Psoas muscle (tissue), 8 donors: ENCODE measurements at places on chromosomes 3 and 15. TPM values are rescaled to one million over a fixed set of nuclear protein-coding genes. Genes with fewer than 3 reads are reported as not detected.

Gene ANKRD34C
- total RNA-seq, result not detected

Gene IL17RC
- 14.9 TPM for total RNA-seq

Gene ZNF660
- 0.24 TPM for total RNA-seq

Gene TTLL13
- total RNA-seq, result 0.08 TPM

GRCh38 chr15:59258317-59258716 lies 51.7 kb downstream of the LDHAL6B start:
- H3K27me3 ChIP-seq, result no peaks in the 10 kb centered on the region
- DNase-seq, result no peak
- H3K4me1 ChIP-seq, result no peaks in the 10 kb centered on the region

- DNase-seq, result peak; percentile 99
- peak within 1 kb of the TSS; percentile 96 for H3K4me3 ChIP-seq
- H3K36me3 ChIP-seq, result peaks cover 39% of the 10 kb centered on the region
- H3K4me1 ChIP-seq, result peaks cover 20% of the 10 kb centered on the region
- no peaks in the 10 kb centered on the region for H3K27me3 ChIP-seq
- H3K27ac ChIP-seq, result peak within 1 kb of the TSS; percentile 99
These were observed at the start of gene IFRD2 for GRCh38 chr3:50292159-50293078. Gene IFRD2, minus strand, starts transcription at chr3:50292429. Its CDS starts 155 bp downstream, at chr3:50292274.

- H3K27ac ChIP-seq, result no peak overlapping the region
- H3K27me3 ChIP-seq, result no peaks in the 10 kb centered on the region
- no peaks in the 10 kb centered on the region for H3K36me3 ChIP-seq
- no peak overlapping the region for H3K4me3 ChIP-seq
- H3K4me1 ChIP-seq, result no peaks in the 10 kb centered on the region
These were observed 122.2 kb downstream of the RTP4 start for GRCh38 chr3:187490366-187490765.

DNA sequence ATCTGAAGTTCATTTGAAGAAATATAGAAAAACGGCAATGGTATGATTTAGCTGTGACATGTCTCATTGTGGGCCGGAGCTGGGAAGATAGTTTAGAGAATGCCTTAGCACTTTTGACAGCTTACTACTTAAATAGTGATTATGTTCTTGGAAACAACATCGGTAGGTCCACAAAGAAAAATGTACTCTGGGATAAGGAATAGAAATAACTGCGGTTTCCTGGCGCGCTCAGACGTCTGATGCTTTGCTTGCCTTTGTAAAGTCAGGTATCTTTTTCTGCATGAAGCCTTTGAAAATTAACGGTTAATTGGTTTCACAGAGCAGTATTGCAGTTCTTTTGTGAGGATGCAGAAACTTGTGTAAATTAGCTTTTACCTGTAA lies 1.4 kb downstream of the USP3 start:
- peak overlapping the region; percentile 94 for H3K27ac ChIP-seq
- H3K36me3 ChIP-seq, result no peaks in the 10 kb centered on the region
- H3K27me3 ChIP-seq, result no peaks in the 10 kb centered on the region
- H3K4me1 ChIP-seq, result peaks cover 59% of the 10 kb centered on the region

- no peak for DNase-seq
- no peaks in the 10 kb centered on the region for H3K27me3 ChIP-seq
- no peak overlapping the region for H3K27ac ChIP-seq
These were observed 93.3 kb upstream of the RAD18 start for GRCh38 chr3:9056581-9056980.

DNA sequence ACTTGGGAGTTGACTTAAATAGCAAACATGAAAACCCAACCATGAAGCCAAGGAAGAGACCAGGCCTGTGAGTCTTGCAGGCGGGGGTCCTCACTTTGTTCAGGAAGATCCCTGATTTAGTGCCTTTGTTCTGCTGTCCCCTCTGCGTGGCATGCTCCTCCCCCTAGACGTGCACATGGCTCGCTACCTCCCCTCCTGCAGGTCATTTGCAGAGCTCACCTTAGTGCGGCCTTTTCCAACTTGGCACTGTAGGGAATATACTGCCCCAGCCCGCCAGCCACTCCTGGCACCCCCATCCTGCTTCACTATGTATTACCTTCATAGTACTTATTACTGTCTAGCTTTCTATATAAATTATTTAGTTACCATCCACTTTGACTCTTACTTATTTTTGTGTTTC lies 18.3 kb downstream of the GXYLT2 start:
- no peak for DNase-seq
- no peaks in the 10 kb centered on the region for H3K36me3 ChIP-seq
- no peak overlapping the region for H3K27ac ChIP-seq
- H3K4me3 ChIP-seq, result no peak overlapping the region

DNA sequence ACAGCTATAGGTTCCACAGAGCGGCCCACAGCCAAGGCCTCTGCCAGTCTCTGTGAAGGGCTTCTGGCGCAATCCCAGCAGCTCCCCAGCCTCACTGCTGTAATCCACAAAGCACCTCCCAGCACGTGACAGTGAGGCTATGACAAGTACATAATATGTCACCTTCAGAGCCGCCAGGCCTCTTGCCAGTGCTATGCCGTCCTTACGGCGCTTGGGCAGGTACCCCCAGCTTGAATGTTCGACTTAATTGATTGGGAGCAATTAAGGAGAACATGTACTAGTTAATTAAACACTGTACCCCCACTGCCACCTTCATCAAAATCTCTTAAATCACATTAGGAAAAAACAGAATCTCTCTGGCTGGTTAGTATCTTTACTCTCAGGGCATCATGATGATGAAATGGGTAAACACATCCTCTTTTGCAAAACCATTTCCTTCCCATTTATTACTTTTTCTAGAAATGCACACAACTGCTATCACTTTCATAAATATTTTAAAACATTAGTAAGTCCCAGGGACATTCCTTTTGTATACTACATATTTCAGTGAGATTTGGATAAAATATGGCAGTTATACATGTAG lies 169.9 kb downstream of the XXYLT1 start:
- H3K36me3 ChIP-seq, result no peaks in the 10 kb centered on the region
- H3K4me3 ChIP-seq, result no peak overlapping the region
- no peaks in the 10 kb centered on the region for H3K27me3 ChIP-seq
- no peak overlapping the region for H3K27ac ChIP-seq
- H3K4me1 ChIP-seq, result peaks cover 7% of the 10 kb centered on the region

GRCh38 chr3:157066335-157067098 lies 93.4 kb downstream of the CCNL1 start:
- no peaks in the 10 kb centered on the region for H3K4me1 ChIP-seq
- H3K36me3 ChIP-seq, result no peaks in the 10 kb centered on the region
- no peak for DNase-seq
- no peaks in the 10 kb centered on the region for H3K27me3 ChIP-seq
- H3K4me3 ChIP-seq, result no peak overlapping the region

DNA sequence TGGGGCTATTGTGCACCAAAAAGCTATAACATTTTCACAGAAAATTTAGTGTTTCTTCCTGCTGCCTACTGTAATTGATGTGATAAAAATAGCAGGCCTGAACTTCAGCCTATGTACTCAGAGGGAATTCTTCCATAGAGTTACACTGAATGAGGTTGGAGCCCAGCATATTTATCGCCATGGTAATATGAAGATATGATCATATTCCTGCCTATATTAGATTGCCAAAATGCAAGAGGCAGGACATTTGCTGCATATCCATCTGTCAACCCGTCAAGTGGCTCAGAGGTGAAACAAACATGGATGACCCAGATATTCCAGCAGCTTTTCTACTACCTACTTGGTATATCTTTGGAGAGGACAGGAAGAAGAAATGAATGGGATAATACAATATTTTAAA lies 1150.6 kb downstream of the TBL1XR1 start:
- H3K27ac ChIP-seq, result no peak overlapping the region
- H3K27me3 ChIP-seq, result no peaks in the 10 kb centered on the region
- H3K36me3 ChIP-seq, result no peaks in the 10 kb centered on the region
- H3K4me3 ChIP-seq, result no peak overlapping the region

DNA sequence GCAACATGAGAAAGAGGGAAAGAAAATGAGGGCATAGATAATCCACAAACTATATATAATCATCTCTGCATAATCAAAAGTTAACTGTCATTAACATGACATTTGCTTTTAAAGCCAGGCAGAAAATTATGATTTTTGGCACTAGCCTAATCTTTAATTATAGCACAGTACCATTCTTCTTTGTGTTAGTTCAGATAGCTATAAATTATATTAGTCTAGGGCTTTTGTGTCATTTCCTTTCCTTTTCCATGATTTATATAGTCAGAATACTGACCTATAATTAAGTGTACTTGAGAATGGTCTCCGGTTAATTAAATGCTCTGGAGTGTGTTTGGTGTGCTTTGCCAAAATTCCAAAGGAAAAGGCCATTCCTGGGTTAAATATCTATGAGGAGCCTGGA lies 441.9 kb upstream of the THRB start:
- H3K4me1 ChIP-seq, result no peaks in the 10 kb centered on the region
- H3K27ac ChIP-seq, result no peak overlapping the region
- DNase-seq, result no peak
- H3K27me3 ChIP-seq, result no peaks in the 10 kb centered on the region
- no peak overlapping the region for H3K4me3 ChIP-seq
- no peaks in the 10 kb centered on the region for H3K36me3 ChIP-seq

- H3K4me3 ChIP-seq, result no peak overlapping the region
- no peaks in the 10 kb centered on the region for H3K27me3 ChIP-seq
- peak overlapping the region; percentile 75 for H3K27ac ChIP-seq
- no peak for DNase-seq
- H3K4me1 ChIP-seq, result peaks cover 36% of the 10 kb centered on the region
- no peaks in the 10 kb centered on the region for H3K36me3 ChIP-seq
These were observed 13.9 kb downstream of the BTBD1 start for GRCh38 chr15:83053151-83053550.

- H3K27ac ChIP-seq, result no peak overlapping the region
- no peak for DNase-seq
- H3K36me3 ChIP-seq, result no peaks in the 10 kb centered on the region
- H3K4me1 ChIP-seq, result no peaks in the 10 kb centered on the region
- no peaks in the 10 kb centered on the region for H3K27me3 ChIP-seq
These were observed 50.5 kb downstream of the MYO1E start for GRCh38 chr15:59322056-59322759.
